ENCODE measurements at places on chromosomes 7 and 10.

DNA sequence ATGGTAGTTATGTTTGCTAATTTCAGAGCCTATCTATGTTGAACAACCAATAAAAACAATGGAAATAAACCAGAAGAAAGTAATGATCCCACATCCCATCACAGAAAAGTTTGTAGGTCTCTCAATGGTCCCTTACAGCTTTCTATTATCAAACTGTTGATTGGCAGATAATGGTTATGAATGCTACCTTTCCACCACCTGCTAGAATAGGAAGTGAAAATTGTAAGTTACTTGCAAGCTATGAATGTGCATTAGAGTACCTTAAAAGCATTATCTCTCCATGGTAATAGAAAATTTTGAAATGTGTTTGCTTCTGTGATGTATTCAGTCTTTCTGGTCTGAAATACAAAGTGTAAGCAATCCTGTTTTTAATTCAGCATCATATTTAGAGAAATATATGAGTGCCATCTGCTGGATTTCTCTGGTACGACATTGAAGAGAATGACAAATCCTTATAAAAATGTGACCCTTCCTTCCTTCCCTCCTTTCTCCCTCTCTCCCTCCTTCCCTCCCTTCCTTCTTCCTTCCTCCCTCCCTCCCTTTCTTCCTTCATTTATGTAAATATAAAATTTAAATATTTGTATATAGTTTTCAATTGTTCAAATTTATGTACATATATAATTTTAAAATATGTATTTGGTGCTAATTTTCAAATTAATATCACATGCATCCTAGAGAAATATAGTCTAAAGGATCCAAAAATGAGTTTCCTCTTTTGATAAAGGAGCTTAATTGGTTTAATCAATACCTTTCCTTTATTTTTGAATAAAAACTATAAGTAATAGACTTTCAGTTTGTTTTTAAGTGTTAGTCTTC, 41.4 kb upstream of the PNLIPRP3 start:
- DNase-seq, result no peak

GRCh38 chr10:3471472-3471871, 298.9 kb upstream of the PITRM1 start:
- DNase-seq, result no peak

DNA sequence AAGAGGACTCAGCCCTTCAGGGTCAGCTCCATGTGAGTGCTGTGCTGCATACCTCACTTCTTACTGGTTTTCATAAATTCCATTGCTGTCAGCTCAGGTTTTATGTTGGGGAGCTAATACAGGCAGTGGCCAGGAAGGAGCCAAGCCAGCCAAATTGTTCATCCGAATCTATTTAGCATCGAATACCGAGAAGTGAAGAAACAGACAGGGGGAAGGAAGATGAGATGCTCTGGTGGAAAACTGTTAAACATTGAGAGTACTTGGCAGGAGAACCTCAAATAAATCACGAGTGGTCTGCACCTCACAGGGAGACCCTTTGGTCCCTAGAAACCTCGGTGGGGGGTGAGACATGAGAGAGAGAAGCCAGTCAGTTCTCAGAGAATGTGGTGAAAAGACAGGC, 196.0 kb upstream of the TMEM72 start:
- no peak for DNase-seq

GRCh38 chr10:71840177-71840957, 10.7 kb downstream of the PSAP start:
- no peak for DNase-seq

GRCh38 chr10:110498982-110499795, 1.5 kb downstream of the DUSP5 start:
- DNase-seq, result no peak

DNA sequence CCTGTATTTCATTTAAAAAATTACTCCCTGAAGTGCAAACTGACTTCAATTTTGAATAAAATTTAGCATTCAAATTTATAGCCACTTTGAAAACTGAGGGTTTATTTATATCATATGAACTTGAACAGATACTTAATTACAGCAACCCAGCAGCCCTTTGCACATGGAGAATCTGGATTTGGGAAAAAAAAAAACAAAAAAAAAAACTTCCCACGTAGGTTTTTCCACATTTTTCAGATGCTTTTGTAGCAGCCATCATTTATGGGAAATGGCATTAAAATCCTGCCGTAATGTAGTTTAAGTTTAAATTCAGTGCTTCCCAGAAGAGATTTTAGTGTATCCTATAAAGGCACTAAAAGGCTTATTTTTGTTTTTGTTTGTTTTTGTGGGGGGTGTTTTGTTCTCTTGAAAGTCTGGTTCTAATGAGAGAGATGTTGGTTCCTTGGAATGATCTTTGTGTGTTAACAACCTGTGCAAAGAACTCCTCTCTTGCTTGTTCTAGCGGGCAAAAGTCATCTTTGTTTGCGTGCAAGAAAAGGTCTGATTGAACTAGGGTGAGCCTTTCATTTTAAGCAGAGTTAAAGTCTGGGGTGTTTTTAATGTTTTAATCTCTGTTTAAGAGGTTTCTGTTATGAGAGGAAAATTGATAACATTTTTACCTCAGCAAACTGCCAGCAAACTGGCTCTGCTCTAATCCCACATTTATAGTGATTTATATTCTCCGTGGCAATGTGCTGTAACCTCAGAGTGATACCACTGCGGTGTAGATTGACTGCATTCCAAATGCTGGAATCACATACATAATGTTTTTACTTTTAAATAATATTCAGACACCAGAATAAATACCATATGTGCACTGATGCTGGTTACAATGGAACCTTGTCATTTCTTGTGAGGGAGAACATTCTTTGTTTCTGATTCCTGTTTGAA, 105.5 kb downstream of the WNT2 start:
- no peak for DNase-seq

- DNase-seq, result no peak
These were observed 82.9 kb downstream of the VIPR2 start for GRCh38 chr7:159061674-159062212.

DNA sequence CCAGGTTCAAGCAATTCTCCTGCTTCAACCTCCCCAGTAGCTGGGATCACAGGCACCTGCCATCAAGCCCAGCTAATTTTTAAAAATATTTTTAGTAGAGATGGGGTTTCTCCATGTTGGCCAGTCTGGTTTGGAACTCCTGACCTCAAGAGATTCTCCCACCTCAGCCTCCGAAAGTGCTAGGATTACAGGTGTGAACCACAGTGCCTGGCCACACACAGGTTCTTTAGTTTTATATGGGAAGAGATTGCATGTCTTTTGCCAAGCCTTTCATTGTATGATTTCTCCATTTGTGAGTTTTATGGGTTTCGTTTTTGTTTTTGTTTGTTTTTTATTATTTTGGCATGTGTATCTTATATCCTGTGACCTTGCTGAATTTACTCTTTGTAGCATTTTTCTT, 40.9 kb downstream of the C1GALT1 start:
- DNase-seq, result no peak

DNA sequence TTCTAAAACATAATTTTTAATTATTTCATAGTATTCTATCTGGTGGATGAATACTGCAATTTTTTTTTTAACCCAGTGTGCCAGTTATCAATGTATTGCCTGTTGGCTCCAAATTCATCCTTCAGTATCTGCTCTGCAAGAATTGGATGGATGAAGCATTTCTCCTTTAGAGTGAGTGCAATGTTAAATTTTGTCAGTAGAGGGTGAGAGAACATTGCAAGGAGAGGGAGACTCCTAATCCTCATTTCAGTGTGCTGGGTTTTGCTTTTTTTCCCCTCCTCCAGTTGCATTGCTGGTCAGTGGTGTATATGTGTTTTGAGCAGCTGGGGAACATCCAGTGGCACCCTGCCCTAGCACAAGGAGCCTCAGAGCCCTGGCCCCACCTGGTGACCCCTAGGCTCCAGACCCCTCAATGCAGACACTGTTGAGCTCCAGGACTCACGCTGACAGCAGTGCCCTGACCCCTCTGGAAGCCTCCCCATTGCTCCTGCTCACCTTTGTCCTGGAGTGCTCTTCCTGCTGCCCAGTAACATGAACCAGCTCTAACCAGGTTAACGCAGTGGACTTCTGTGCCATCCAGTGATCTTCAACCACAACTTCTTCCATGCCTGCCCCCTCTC, 199.4 kb downstream of the USP6NL start:
- no peak for DNase-seq

- no peak for DNase-seq
These were observed 27.3 kb upstream of the AFAP1L2 start for GRCh38 chr10:114431414-114432135.

DNA sequence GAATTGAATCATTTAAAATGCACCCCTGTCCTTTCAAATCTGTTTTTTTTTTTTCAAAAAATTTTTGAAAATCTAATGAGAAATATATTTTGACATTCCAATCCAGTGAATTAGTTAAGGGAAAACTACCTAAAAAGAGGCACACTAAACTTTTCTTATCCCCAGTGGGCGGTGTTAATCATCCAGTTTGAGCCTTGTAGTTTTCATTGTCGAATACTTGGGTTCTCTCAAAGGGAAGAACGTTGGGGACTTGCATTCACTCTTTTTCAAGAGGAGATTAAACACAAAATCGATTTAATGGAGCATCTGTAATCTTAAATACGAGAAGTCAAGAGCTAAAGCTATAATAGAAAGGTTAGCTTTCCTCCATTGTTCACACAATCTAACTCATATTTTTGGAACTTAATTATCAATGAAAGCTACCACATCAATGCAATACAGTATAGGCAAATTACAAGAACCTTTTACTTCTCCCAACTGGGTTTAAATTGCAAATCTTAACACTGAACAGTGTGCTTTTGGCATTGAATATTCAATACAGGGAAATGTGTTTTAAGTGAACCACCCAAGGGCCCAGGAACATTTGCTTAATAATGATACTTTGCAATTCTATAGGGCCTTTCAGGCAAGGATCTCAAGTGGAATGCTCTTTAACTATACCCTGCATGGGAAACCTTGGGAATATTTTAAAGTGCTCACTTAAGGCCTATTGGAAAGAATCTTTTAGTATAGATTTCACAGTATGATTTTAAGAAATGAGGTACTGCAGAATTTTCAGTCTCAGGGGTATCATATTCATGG, 13.1 kb upstream of the SP8 start:
- no peak for DNase-seq

DNA sequence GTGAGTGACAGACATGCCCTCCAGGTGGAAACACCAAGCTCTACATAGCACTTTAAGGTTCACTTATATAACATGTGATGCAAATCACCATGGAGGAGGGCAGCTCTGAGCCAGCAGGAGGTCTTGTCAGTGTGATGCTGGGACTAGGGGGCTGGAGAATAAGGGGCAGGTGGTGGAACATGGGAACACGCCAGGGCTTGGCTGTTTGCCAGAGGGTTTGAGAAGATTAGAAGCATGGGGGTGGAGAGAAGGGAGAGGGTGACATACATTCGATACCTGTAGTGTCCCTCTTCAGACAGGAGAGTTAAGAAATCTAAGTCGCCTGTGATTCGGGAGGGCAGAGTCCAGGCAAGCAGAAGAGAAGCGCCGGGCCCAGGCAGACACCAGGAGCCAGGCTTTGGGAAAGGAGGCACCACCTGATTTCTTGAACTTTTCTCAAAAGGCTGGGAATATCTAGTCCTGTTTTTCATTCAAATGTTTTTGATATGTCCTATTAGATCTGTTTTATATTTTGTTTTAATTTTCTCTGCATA, 16.9 kb upstream of the LAMB4 start:
- DNase-seq, result no peak

Data from activated CD4-positive, alpha-beta T cell treated with anti-CD3 and anti-CD28 coated beads, Interleukin-2, amount 50 U/mL, for 24 hours (primary cell).